IMR-90 (cell line): ENCODE measurements at places on chromosomes 16 and 17. TPM values are rescaled to one million over a fixed set of nuclear protein-coding genes. Genes with fewer than 3 reads are reported as not detected.

Gene FBXL19
- total RNA-seq: 5.0 and 5.8 TPM in 2 replicates

Gene SAMD14
- 1.4 TPM in 2 replicates for total RNA-seq

DNA sequence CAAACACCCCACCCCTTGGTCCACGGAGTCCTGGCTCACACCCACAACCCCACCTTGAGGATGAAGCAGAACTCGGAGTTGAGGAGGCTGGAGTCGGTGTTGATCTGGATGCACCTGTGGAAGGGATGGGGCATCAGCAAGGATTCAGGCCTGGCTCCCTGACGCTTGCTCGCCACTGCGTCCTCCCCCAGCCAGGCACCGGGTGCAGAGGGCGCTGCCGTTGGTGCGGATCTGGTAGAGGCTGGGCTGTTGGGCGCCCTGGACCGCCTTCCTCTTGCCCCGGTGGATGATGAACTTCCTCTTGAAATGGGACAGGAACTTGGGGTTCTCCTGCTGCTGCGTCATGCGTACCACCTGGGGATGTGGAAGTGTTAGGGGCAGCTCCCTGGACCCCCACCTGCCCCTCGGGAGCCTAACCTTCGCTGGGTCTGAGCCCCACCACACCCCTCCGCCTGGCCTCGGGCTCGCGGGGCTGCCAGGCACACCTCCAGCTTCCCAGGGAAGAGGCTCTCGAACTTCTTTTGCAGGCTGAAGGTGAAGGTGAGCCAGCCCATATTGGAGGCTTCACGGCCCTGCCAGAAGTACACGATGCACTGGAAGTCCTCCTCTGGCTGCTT, 12.3 kb downstream of the FLII start:
- DNase-seq: no peak

- DNase-seq: peak; percentile 80
Measured at GRCh38 chr16:75351183-75351582, 82.1 kb downstream of the CFDP1 start.

GRCh38 chr16:75580-76501, 2.2 kb upstream of the MPG start:
- peak; percentile 86 for DNase-seq

- DNase-seq: no peak
Measured at GRCh38 chr17:77709594-77709993, 248.9 kb upstream of the TNRC6C start.

GRCh38 chr17:56929362-56929969, 15.6 kb upstream of the TRIM25 start:
- DNase-seq: no peak

DNA sequence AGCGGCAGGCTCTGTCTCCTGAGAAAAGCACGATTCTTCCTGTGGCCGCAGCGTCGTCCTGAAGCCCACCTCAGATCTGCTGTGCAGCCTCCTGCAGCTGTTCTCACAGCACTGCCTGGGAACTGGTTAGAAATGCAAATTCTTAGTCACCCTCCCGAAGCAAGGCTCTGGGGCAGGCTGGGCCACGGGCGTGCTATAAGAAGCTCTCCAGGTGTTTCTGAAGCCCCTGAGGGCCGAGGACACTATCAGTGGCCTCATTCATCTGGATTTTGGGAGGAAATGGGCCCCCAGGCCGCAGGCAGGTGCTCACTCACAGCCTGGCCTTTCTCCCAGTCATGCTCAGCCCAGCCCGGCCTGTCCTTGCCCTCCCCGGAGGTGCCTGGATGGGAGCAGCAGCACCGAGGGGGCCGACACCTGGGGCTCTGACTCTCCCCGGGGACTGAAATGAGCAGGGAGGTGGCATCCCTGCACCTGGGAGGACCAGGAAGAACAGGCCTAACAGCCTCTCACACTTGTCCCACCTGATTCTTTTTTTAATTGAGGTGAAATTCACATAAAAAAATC, 10.4 kb upstream of the NLRC3 start:
- DNase-seq: no peak

GRCh38 chr16:57504491-57504890, 18.2 kb upstream of the DOK4 start:
- no peak for DNase-seq

GRCh38 chr16:30637944-30638343, 12.8 kb upstream of the PRR14 start:
- peak; percentile 51 for DNase-seq

- no peak for DNase-seq
Measured at GRCh38 chr17:42565523-42566214, 1.2 kb upstream of the MLX start.

DNA sequence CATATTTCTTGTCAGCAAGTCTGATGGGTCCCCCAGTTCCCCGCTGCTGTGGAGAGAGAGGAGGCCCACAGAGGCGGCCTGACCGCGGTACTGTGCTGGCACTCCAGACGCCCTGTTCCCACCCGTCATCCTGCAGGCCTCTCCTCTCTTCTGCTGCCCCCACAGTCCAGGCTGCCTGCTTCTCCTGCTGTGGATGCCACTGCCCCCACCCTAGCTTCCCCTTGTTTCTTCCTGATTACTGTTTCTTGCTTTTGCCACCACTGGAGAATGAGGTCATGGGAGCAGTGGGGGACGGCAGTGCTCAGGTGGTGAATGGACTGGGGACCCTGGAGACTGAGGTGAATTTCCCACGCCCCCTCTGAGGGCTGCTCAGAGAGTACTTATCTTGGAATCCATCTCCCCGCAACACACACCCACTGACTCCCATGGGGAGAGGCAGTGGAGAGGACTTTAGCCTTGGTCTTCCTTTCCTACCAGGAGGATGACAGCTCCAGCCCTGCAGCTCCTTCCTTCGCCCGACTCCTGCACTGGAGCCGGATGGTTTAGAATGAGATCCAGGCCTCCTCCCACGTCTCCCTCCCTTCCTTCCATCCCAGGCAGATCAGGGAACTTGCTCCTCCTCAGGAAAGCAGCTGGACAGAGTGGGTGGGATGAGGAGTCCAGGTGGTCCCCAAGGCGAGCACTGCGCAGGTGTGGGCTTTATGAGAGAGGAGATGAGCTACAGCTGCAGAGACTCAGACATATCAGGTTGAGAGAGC, 60.4 kb downstream of the PLXDC1 start:
- no peak for DNase-seq

DNA sequence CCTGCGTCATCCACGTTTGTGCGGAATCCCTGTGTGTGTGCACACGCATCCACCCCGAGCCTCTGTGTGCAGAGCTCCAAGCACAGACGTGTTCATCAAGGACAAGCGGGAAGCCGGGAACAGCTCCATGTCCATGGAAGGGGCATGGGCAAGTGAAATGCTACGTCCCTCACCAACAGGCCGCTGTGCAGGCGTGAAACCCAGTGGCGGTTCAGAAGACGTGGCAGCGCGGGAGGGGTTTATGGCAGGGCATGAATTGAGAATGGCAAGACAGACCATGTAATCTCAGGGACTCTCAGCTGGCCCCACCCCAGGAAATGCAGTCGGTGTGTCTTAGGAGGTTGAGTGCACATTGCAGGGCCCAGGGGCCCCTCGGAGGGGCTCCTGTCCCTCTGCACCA, 52.7 kb downstream of the TBC1D16 start:
- no peak for DNase-seq

DNA sequence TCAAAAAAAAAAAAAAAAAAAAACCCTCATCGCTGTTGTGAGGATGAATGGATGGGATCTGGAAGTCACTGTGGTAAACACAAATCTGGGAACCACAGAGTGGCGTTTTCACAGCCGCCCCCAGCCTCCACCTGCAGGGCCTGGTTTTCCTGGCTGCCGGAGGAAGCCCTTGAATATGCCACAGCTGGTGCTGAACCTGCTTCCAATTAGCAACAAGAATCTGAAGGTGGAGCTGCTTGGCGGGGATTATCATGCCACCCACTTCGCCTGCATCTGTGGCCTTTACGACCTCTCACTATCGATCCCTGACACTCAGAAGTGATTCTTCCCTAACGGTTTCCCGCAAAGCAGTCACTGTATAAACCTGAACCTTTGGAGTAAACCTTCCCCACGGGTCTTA, 16.1 kb downstream of the MRM3 start:
- no peak for DNase-seq

DNA sequence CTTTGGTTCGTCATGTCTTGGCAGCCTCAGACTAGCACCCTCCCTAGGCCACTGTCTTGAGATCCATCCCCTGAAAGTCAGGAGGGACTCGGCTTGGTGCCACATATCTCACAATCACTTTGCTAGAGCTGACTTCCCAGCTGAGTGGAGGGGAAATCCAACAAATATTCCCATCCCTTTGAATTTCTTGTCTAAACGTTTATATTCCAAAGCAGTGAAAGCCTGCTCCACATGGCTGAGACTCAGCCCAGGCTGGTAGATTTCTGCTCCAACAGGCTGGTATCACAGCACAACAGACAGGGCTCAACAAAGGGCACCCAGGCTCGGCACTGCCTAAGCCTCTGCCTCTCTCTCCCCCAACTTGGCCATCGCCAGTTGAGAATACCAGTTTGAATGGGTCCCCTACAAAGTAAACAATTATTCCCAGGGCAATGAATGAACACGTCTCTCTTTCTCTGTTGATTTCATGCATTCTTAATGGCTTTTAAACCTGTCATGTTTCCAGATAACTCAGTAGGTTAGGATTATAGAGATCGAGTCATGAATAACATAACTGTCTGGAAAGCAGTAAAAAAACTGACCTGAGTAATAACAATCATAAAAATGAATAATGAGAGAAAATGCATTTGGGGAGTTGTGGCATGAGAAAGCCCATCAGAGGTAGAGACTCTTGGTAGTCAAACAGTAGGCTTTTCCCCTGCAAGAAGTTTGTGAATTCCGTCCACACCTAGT, 1.0 kb downstream of the KRT13 start:
- peak; percentile 69 for DNase-seq
